Endodermal cell (in vitro differentiated cells): ENCODE measurements at places on chromosomes 11 and 22. TPM values are rescaled to one million over a fixed set of nuclear protein-coding genes. Genes with fewer than 3 reads are reported as not detected.

The GPR83 gene
- total RNA-seq = 0.13 to 0.35 TPM (median 0.19 TPM) in 3 replicates

The LGALS12 gene
- total RNA-seq = 6.7 to 11.5 TPM (median 8.1 TPM) in 3 replicates

The PNPLA2 gene
- total RNA-seq = 57.3 to 77.0 TPM (median 76.2 TPM) in 3 replicates

The DGKZ gene
- 50.9 and 57.3 TPM in 2 replicates for total RNA-seq

The OR51B5 gene
- total RNA-seq = 0.78 to 0.93 TPM in 2 of 3 replicates, not detected in the other

The DNAJB7 gene
- not detected in 3 replicates for total RNA-seq

The UBASH3B gene
- 6.1 and 9.0 TPM in 2 replicates for total RNA-seq

The C11orf91 gene
- 1.0 to 1.4 TPM in 2 of 3 replicates, not detected in the other for total RNA-seq

The RASSF10 gene
- 23.2 and 29.1 TPM in 2 replicates for total RNA-seq

The TREH gene
- total RNA-seq = not detected in 2 replicates

The LINC01488 gene
- total RNA-seq = 0.17 TPM in 1 of 3 replicates, not detected in the others

The HIC2 gene
- total RNA-seq = 35.4 to 42.5 TPM (median 38.5 TPM) in 3 replicates

The DENND5A gene
- total RNA-seq = 171 to 206 TPM (median 172 TPM) in 3 replicates

The SLC22A25 gene
- total RNA-seq = not detected in 2 replicates

The MYBPC3 gene
- total RNA-seq = 0.13 to 0.16 TPM in 2 of 3 replicates, not detected in the other

The OR6T1 gene
- total RNA-seq = not detected in 3 replicates

The PLA2G6 gene
- total RNA-seq = 44.1 and 60.7 TPM in 2 replicates

The SLC25A1 gene
- total RNA-seq = 106 and 111 TPM in 2 replicates

The TESMIN gene
- 68.8 to 80.7 TPM (median 73.9 TPM) in 3 replicates for total RNA-seq

The KRTAP5-10 gene
- 0.29 TPM in 1 of 3 replicates, not detected in the others for total RNA-seq

The TTC38 gene
- total RNA-seq = 33.5 and 35.9 TPM in 2 replicates

The HTR3B gene
- total RNA-seq = not detected in 3 replicates

The CABP7 gene
- total RNA-seq = 0.26 TPM in 1 of 2 replicates, not detected in the other
